Left colon (tissue), 2 donors: ENCODE measurements at places on chromosomes 5 and 9. TPM values are rescaled to one million over a fixed set of nuclear protein-coding genes. Genes with fewer than 3 reads are reported as not detected.

PCDHGC4 gene
- 0.64 TPM for total RNA-seq

F12 gene
- total RNA-seq = 9.0 TPM

CDX1 gene
- 323 TPM for total RNA-seq

ENTPD2 gene
- total RNA-seq = 25.0 TPM

FOXD4L5 gene
- total RNA-seq = 0.24 TPM

CCDC180 gene
- total RNA-seq = 1.2 TPM

CCDC183 gene
- 35.1 TPM for total RNA-seq

DNA sequence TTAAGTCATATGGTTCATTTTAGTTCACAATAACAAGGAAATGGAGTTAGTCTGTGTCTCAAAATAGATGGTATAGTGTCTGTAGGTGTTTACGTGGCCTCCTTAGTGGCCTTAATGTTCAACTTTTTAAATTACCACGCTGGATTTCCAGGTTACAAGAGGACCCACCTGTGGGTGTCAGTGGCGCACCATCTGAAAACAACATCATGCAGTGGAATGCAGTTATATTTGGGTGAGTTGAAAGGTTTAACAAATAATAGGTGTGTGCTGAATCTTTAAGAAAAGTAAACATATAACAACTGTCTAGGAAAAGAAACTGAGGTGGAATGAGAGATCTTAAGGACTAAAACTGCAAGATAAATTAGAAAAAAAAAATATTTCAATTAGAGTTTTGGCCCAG lies 2.9 kb downstream of the UBE2B start:
- DNase-seq = no peak

DNA sequence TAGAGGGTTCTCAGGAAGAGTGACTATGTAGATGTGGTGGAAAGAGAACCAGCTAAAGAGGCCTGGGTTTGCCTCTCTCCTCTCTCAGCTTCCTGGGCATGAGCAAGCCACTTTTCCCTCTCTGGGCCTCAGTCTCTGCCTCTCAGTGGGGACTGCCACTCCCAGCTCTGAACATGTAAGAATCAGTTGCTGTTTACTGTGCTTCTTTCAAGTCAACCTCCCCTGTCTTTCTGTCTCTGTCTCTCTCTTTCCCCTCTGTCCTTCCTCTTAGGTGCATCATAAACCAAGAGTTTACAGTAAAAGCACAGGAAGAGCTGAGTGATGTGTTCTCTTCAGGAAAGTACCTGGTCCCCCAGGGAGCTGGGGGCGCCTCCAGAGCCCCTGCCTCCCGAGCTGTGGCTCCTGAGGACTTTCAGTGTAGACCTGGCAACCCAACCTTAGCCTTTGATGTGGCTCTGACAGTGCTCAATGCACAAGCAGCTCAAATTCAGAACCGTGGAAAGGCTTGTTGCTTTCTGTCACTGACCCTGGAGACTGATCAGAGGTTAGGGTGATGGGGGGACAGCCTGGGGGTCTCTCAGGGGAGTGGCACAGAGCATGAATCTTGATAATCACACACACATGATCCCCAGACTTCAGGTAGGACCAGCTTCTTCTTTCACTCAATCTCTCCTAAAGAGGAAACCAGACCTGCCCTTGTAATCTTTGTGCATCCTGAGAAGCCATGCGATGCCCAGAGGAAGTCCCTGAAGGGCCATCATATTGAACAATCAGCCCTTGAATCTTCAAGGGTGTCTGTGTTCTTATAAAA lies 59.4 kb upstream of the TNFSF8 start:
- DNase-seq = no peak

DNA sequence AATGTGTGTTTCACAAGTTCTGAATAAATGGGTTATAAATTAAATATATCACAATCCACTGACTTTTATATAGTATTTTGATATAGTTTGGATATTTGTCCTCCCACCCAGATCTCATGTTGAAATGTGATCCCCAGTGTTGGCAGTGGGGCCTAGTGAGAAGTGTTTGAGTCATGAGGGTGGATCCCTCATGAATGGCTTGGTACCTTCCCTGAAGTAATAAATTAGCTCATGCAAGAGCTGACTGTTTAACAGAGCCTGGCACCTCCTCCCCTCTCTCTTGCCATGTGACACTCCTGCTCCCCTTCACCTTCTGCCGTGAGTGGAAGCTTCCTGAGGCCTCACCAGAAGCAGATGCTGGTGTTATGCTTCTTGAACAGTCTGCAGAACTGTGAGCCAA lies 127.9 kb upstream of the PALM2AKAP2 start:
- DNase-seq = no peak

- peak; percentile 78 for DNase-seq
Measured at GRCh38 chr5:180090098-180090768, 18.7 kb upstream of the RNF130 start.

- DNase-seq = no peak
Measured at GRCh38 chr5:151106043-151106442, 25.2 kb upstream of the TNIP1 start.

- no peak for DNase-seq
Measured at GRCh38 chr9:70136632-70137031, 93.0 kb downstream of the MAMDC2 start.

DNA sequence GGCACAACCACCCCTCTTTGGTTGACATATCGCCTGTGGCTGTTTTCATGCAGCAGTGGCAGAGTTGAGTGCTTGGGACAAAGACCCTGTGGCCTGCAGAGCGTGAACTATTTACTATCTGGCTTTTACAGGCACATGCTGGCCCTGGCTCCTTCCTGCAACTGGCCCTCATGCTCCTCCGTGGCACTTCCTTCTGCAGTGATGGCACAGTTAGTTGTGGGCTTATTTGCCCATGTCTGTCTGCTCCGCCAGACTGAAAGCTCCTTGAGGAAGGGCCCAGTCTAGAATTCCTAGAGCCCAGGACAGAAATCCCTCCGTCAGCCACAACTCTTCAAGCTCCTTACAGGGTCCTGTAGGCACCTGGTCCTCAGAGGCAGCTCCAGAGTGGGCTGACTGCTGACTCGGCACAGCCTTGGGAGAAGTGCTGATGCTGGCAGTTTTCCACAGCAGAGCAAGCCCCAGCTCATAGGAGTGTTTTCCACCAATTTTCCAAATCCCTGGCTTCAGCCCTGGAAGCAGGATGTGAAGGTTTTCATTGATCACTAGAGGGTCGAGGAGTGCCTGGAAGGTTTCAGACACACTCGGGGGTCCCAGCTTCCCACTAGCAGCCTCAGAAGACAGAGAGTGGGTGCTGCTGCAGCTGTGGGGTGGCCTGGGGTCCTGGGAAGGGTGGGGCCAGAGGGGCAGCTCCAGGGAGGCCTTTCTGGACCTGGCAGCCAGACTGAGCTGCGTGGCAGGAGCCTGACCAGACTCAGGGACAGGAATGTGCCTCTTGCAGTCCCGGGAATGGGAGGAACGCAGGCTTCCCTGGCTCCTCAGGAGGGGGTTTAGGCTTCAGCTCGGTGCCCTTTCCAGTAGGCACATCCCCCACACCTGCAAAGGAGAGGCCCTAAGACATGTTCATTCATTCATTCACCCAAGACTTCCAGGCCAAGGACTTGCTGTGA lies 56.5 kb upstream of the ANGPTL2 start:
- DNase-seq = no peak

GRCh38 chr9:133029994-133030316 lies 842 bp upstream of the GTF3C5 start:
- no peak for DNase-seq

GRCh38 chr5:127386557-127386956 lies 96.0 kb downstream of the MEGF10 start:
- no peak for DNase-seq

DNA sequence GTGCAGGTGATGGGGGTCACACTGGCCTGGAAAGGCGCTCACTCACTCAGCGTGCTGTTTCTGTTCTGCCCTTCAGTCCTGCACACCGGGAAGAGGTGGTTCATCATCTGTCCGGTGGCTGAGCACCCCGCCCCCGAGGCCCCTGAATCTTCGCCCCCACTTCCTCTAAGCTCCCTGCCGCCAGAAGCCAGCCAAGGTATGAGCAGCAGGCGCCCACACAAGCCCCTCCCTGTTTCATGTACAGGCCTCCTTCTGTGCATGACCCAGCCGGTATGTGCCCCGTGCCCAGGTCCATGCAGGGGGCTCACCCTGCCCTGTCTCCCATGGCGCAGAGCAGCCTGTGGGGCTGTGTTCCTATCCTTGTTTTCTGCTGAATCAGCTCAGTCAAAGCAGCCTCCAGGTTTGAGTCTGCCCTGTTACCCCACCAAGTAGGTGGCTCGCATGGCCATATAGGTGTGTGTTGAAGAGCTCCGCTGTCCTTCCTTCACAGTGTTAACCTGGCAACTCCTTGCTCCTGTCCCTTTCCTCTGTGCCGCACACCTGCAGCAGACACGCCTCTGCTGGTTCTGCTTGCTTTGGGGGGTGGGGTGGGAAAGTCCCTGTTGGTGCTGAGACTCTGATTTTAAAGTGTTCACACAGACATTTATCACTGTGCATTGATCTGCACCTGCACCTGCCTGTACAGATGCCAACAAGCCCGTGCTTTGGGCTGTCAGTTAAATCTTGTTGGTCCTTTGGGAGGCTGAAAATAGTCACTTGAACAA lies 84.8 kb downstream of the WNK2 start:
- peak; percentile 75 for DNase-seq

- no peak for DNase-seq
Measured at GRCh38 chr9:82327641-82328040, 339.1 kb downstream of the SPATA31D1 start.

DNA sequence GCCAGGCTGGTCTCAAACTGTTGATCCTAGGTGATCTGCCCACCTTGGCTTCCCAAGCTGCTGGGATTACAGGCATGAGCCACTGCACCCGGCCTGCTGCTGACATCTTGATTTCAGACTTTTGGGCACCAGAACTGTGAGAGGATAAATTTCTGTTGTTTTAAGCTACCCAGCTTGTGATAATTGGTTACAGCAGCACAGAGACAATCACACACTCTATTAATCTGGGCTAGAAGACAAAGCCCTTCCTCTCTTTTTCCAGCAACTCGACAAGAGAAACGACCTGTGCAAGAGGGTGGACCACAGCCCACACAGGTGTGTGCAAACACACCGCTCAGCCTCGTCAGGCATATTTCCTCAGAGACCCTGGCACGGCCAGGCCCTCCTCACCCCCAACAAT lies 4.5 kb downstream of the ANKRD55 start:
- no peak for DNase-seq

DNA sequence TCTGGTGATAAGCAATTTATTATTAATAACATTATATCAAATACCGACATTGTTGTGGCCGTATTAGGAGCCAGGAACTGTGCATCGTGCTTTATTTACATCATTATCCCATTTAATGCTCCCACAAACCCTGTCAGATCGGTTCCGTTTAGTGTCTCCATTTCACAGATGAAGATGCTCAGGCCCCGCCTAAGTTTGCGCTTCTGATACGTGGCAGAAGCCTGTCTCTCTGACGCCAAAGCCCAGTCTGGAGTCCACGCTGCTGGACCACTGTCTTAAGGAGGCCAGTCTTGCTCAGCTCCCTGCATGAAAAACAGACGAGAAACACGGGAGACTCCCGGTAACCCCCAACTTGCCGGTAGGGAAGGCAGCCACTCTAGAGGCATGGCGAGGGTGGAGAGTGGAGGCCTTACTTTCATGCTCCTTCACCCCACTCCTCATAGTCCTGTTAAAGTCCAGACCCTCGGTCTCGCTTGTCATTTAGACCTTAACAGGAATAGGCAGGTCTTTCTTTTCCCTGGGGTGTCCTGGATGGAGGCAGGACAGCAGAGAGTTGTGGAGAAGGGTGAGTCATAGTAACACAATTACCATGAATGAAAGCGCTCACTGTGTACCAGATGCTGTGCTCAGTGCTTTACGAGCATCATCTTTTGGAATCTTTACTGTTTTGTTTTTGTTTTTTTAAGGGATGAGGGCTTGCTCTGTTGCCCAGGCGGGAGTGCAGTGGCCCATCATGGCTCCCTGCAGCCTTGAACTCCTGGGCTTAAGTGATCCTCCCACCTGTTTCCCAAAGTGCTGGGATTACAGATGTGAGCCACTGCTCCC lies 872 bp downstream of the TXNDC15 start:
- peak; percentile 62 for DNase-seq

GRCh38 chr9:79824265-79824664 lies 252.5 kb downstream of the TLE4 start:
- DNase-seq = no peak

DNA sequence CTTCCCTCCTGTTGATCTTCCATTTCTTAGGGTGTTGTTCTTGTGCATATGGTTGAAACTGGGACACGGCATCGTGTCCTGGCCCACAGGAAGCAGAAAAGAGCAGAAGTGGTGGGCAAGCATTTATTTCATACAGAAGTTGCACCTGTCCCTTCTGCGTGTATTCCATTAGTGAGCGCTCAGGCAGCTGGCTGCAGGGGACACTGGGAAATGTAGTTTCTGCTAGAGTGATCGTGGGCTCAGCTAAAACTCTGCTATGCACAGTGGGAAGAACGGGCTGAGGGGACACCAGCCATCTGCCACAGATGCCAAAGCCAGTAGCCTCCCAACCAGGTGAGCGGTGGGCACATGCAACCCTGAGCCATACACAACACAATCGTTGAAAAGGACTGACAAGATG lies 57.4 kb upstream of the ASS1 start:
- DNase-seq = no peak

- DNase-seq = no peak
Measured at GRCh38 chr5:181164076-181164952, 16.9 kb downstream of the OR2V2 start.

DNA sequence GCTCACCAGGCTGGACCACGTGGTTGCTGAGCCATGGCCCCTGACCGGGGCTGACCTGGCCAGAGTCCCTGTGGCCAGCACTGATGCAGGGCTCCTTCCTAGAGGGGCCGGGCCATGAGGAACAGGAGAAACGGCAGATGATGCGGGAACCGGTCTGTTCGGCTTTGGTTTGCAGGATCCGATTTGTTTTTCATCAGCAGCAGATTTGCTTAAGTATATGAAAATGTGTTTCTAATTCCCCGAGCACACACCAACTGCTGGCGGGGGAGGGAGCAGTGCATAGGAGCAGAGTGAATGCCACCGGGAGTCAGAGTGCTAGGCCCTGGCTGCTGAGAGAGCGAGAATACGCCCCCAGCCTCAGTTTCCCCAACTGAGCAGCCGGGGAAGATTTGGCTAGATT lies 13.6 kb downstream of the NTNG2 start:
- DNase-seq = no peak

DNA sequence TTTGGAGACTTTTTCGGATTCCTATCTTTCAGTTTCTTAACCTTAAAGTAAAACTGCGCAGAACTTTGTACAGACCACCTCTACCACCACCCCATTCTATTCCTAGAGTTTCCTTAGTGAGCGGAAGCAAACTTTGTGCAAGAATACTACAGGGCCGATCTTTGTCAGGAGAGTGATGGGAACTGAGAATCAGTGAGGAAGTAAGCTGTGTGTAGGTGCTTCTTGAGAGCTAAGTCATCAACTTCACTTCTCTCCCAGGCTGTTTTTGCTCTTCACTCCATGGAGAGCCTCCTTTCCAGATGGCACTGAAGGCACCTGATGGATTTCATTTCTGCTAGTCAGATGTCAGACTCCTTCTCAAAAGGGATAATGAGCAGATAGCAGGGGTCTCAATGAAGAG lies 127.3 kb downstream of the SPATA31D1 start:
- no peak for DNase-seq

- no peak for DNase-seq
Measured at GRCh38 chr5:125750147-125750860, 672.9 kb upstream of the GRAMD2B start.

DNA sequence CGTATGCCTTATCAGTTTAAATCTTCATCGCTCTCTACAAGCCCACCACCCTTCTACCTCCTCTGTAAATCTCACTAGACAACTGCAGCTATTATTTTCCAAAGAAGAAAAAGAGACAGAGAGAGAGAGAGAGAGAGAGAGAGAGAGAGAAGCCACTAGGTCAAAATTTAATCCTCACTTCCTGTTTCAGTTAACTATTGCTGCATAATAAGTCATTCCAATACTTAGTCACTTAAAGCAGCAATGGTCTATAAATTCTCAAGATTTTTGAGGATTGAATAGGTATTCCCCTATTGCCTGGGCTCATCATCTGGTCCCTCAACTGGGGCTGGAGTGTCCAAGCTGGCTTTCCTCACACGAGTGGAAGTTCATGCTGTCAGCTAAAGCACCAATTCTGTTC lies 68.8 kb downstream of the ITGA1 start:
- no peak for DNase-seq
